M059J (cell line): ENCODE measurements at places on chromosomes 1 and 21. TPM values are rescaled to one million over a fixed set of nuclear protein-coding genes. Genes with fewer than 3 reads are reported as not detected.

DNA sequence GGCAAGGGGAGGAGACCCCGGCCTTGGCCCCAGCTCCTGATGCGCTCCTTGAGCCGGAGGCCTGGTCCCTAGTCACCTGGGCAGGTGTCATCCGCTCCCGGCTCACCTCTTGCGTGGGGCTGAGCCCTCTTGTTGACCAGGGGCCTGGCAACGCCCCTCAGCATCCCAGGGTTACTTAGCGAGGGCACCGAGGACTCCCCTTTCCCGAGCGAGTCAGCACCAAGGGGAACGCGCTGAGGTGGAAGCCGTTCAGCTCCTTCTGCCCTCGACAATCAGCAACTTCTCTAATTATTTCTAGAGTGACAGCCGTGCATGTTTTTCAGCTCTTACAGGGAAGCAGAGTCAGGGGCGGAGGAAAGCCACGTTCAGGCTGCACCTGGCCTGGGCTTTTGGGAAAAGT, 522 bp downstream of the SLC45A1 start:
- no peak for DNase-seq

- peak; percentile 81 for DNase-seq
Measured at GRCh38 chr1:39110882-39111281, 84.7 kb downstream of the NDUFS5 start.

Gene S100A7A
- total RNA-seq, result not detected in 2 replicates

DNA sequence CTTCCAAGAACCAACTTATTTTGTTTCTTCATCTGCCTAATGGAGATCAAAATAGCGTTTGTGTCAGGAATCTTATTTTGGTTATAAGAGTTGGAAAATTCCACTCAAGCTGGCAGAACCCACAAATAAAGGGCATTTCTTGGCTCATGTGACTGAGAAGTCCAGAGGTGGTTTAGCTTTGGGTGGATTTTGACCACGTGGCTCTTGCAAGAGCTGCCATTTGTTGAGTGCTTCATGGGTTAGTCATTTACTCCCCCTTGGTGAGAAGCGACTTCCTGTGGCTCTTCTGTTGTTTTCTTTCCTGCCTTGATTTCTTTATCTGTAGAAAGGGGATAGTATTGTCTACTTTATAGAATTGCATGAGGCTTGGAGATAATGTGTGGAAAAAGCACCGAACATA, 9.5 kb upstream of the RNF186 start:
- peak; percentile 68 for DNase-seq

GRCh38 chr1:43978551-43979260, at the start of gene B4GALT2:
B4GALT2 (plus strand) TSS chr1:43979210; CDS start chr1:43981161, 1,951 bp downstream.
- DNase-seq, result peak; percentile 41

Gene IQGAP3
- 23.7 and 40.5 TPM in 2 replicates for total RNA-seq

Gene HCN3
- 0.66 and 1.7 TPM in 2 replicates for total RNA-seq

Gene CELA2A
- not detected in 2 replicates for total RNA-seq

Gene NGF
- total RNA-seq, result 7.6 and 9.7 TPM in 2 replicates

DNA sequence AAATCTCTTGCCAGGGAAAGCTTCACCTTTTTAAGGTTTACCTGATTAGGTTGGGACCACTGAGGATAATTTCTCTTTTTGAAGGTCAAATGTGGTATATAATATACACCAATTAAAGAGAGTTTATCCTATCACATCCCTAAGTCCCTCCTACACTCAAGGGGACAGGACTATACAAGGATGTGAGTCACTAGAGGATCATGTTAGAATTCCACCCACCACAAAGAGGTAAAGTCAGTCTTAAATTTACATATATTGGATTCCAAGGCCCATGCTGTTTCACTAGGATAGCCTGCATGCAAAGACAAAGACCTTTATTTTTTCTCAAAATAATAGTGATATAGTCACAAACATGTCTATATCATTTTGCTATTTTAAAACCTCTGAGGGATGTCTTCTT, 164.4 kb downstream of the GIPC2 start:
- DNase-seq, result peak; percentile 77

Gene KIF26B
- total RNA-seq, result 0.22 and 1.1 TPM in 2 replicates

GRCh38 chr1:62539028-62539447, 58.3 kb upstream of the ANGPTL3 start:
- DNase-seq, result no peak

DNA sequence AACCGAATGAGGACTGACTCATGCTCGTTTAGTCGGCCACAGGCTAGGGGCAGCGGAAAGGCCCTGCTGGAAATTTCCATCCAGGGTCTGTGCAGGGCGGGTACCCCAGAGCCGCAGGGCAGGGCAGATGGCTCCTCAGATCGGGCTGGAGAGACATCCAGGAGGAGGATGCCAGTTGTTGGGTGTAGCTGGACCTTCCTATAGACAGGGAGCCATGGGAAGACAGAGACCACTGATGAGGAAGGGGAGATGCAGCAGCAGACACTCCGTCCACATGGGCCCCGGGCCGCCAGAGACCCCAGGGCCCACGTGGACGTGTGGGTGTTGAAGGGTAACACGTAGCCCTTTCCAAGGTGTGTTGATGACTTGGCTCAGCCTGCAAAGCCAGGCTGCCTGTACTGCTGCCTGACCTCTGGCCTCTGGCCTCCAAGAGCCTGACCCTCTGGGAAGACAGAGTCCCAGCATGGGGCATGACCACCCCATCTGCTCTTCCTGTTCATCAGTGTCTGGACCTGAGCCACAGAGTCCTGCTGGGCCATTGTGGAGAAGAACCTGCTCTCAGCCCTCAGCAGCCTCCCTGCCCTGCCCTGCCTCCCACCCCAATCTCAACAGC, 4.8 kb downstream of the GNG4 start:
- DNase-seq, result peak; percentile 31

- DNase-seq, result no peak
Measured at GRCh38 chr21:35470522-35470921, 421.4 kb upstream of the RUNX1 start.
